IPS DF 6.9 (cell line): ENCODE measurements at places on chromosomes 5 and 9.

GRCh38 chr5:178583279-178583678, 6.9 kb downstream of the COL23A1 start:
- DNase-seq = no peak

- no peak for DNase-seq
Measured at GRCh38 chr9:102237520-102237919, 499.1 kb upstream of the GRIN3A start.

- no peak for DNase-seq
Measured at GRCh38 chr9:137064880-137065164, 5.5 kb downstream of the SAPCD2 start.

DNA sequence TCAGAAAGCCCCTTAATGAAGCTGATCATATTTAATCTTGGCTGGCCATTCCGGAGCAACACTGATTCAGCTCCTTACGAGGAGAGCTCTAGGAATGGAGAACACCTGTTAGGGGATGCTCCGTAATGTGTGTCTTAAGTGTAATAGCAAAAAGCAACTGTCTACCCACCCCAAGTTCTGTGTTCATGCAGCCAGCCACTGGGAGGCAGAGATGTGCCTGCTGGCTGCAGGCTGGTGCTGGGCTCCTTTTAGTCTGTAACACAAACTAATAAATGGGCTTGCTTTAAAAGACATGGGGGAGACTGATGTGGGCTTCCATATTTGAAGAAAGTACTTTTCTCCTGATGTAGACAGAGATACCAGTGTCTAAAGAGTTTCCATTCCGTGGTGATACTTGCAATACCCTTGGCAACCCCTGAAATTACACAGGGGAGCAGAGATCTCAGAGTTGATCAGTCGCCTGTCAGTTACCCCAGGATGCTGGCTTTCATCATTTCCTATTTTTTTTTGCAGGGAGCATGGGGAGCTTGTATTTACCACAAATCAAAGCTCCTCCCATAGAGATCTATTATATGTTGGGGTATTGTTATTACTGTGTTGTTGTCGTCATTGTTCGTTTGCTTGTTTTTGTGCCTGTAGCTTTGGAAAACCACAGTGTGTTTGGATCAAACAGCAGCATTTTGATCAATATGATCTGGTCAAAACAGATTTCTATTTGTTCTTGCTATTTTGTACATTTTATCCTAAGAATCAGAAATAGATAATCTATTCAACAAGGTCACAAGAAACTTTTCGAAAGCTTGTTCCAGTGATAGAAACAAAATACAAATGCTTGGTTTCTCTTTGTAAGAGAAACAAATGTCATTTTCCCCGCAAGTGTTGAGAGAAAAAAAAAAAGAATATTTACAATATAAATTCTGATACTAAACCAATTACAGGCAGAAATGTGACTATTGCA, 65.8 kb downstream of the MTX3 start:
- DNase-seq = no peak

- DNase-seq = no peak
Measured at GRCh38 chr5:181044662-181045305, 4.7 kb downstream of the BTNL9 start.
